ENCODE measurements at places on chromosomes 3 and 15.

GRCh38 chr3:113825090-113825489 is 13.5 kb upstream of the GRAMD1C start:
- no peak for DNase-seq

DNA sequence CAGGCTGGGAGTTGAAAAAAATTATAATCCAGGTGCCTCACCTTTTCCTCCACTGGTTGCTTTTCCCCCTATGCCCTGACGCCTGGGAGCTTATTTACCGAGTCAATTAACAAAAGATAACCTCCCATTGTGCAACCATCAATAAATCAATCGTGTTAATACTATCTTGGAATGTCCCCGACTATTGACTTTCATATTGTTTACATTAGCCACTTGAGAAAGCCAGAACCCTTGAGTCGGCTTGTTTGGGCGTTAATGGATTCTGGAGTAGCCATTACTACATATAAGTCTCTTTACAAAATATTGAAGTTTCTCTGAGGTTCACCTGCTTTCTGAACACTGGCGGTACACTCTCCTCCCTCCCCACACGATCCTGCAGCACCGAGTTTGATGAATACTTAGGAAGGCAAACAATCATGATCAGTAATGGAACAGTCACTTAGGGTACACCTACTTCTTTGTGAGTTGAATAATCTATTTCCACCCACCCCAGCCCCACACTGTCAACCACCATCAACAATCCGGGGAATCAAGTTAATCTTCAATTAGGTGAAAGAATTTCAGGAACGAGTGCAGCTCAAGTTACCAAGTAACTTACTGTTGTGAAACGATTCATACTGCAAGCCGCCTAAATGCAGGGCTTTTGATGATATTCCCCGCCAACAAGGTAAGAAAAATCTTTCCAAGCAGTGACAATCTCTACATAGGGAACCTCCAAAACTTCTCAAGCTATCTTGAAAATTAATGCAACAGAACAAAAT is 159.3 kb upstream of the NR2F2 start:
- peak; percentile 59 for DNase-seq

GRCh38 chr3:120438665-120439370 is 12.0 kb downstream of the FSTL1 start:
- peak; percentile 75 for DNase-seq

GRCh38 chr3:193826159-193826795 is 233.3 kb downstream of the OPA1 start:
- DNase-seq, result no peak

DNA sequence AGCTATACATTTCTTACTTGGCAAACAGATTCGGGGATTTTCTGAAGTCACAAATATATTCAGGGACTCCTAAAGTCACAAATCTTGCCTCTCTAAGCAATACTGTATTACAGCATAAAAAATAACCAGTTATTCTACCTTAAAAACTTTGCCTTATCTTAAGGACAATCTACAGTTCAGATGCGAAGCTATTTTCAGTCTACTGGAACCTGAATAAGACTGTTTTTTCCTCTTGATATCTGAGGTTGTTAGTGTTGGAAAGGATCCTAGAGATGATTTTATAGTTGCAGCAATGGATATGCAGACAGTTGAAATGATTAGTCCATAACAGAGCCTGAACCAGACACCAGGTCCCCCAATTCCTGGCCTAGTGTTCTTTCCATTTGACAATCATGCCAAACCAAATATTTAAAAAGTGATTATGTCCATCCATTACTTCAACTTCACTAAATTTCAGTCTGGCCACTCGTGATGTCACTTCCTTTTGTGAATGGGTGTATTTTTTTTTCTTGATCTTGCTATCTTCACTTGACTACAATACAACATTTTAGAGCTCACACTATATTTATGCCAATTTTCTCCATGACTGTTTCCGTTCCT is 1.8 kb downstream of the HDGFL3 start:
- DNase-seq, result no peak

DNA sequence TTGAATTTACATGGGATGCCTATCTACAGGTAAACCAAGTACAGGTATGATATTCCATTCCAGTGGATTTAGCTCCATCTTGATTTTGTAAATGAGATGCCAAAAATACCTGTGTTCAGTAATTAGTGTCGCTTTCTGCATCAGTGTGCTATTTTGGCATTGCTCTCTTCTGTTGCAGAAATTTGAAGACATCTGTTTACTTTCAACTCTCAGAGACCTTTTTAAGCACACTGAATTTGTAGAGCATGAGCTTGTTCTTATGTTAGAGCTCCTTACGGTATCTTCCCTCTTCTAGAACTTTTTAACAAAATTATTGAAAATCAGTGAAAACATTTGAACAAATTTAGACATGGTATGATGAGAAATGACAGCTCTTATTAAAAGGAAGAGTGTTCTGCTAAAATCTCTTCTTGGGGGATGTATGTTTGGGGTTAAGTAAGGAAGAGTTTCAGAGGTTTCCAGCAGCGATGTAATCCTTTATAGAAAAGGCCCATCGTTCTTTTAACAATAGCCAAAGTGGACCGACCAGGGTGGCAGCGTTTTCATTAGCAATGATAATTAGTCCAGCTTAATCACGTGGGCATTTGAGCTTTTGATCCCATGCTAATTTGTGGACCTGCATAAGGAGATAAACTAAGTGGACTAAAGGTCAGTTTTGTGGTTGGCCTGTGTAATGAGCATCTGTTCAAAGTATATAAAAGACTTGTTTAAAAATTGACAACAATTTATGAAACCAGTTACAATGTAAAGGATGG is 385.4 kb downstream of the PTPRG start:
- DNase-seq, result no peak

- DNase-seq, result no peak
Measured at GRCh38 chr3:187567661-187568121, 102.5 kb downstream of the SST start.

GRCh38 chr3:16378920-16379319 is 113.9 kb downstream of the OXNAD1 start:
- DNase-seq, result no peak

- no peak for DNase-seq
Measured at GRCh38 chr3:12948891-12949711, 107.7 kb upstream of the RPL32 start.

DNA sequence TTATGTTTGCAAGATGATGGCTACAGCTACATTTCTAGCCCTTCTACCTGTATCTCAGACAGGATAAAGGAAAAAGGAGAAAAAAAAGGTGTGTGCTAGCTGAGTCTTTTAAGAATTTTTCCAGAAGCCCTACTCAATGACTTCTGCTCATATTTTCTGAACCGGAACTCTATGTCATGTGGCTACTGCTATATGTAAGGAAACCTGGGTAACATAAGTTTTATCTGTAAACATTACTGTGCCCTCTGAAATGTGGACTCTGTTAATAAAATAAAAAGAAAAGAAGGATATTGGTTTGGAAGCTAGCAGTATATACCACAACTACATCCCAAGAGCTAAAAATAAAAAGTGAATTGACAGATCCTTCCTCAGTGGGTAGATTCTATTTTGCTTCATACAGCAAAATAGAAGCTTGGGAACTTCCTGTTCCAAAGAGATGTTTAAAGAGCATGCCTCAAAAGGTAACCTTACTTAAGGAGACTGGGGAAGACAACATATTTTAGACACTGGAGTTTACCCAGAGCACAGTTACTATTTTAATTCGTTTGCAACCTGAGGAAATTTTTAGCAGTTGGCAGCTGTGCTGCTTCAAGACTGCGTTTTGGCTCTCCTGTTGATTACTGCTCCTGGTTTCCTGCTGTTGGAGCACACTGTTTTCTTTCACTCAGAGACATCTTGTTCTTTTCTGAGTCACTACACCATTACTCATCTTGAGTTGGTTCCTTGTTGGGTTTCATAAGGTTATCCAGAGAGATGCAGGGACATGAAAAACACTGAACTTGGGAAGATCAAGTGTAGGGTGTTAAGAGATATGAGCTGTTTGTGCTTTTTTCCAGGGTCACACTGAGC is 280.7 kb downstream of the NFKBIZ start:
- peak; percentile 21 for DNase-seq

- DNase-seq, result no peak
Measured at GRCh38 chr15:94196531-94196930, 34.8 kb upstream of the MCTP2 start.

DNA sequence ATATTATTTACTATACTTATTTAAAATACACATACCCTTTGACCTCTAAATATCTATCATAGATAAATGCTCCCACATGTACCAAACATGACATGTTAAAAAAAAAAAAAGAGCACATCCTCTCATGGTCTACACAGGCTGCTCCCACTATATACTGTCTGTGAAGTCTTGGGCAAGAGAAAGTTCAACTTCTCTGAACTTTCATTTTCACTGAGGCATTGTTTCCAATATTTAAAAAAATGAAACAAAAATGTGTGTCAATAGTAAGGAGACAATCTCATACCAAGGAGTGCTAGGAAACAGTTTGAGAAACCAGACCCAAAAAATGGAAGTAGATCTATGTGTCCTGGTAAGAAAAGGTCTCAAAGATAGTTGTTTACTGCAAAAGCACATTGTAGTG is 29.3 kb downstream of the SLC4A7 start:
- no peak for DNase-seq

DNA sequence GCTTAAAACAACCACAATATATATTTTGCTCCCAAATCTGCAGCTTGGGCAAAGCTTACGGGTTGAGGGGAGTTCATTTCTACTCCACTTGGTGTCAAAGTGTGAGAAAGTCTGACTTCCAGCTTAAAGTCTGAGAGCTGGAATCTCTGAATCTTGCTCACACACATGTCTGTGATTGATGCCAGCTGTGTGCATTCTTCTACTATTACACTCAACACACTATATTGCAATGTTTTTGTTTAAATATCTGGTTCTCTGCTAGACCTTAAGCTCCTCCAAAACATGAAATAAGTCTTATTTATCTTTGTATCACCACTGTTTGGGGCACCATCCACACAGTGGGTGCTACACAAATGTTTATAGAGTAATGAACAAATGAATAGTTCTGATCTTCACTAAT is 36.7 kb upstream of the SECISBP2L start:
- DNase-seq, result no peak

GRCh38 chr15:80457896-80458295 is 53.7 kb downstream of the ARNT2 start:
- DNase-seq, result no peak

GRCh38 chr3:17730318-17730967 is 12.0 kb downstream of the TBC1D5 start:
- no peak for DNase-seq

GRCh38 chr3:148042663-148043445 is 633.7 kb downstream of the ZIC1 start:
- no peak for DNase-seq

GRCh38 chr3:53890726-53891475 is 758 bp downstream of the SELENOK start:
- peak; percentile 20 for DNase-seq

DNA sequence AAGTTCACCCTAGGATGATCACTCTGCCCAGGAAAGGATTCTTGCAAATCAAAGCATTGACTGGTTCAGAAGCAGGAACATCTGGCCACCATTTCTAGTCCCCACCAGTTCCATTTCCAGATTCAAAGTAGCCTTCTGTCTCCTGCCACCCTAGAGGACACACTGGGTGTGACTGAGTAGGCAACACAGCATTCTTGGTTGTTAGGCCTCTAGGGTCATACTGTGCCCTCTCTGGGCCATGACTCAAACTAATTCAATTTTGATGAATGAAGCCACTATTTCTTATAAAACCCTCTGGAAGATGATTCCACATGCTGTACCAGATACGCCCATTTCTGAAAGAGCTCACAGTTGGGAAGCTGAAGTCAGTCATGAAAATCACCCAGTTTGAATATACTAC is 69.7 kb downstream of the WDR76 start:
- no peak for DNase-seq

- DNase-seq, result no peak
Measured at GRCh38 chr3:189275852-189276251, 104.1 kb downstream of the TPRG1 start.

DNA sequence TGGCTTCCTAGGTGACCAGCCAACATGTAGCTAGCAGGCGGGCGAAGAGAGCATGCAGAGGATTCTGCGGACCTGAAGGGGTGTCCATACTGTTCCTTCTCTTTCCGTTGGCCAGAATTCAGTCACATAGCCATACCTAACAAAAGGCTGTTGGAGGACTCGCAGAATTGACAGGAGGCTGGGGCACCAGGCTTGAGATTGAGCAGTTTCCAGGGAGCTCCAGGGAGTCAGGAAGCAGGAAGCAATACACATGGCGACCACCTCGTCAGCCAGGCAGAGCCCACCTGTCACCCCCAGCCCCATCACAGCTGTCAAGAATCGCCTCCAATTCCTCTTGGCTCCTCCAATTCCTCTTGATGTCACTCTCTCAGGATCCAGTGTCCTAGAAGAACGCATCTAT is 13.2 kb upstream of the DNAJA4 start:
- no peak for DNase-seq

- no peak for DNase-seq
Measured at GRCh38 chr15:48865370-48866079, 12.4 kb upstream of the EID1 start.

DNA sequence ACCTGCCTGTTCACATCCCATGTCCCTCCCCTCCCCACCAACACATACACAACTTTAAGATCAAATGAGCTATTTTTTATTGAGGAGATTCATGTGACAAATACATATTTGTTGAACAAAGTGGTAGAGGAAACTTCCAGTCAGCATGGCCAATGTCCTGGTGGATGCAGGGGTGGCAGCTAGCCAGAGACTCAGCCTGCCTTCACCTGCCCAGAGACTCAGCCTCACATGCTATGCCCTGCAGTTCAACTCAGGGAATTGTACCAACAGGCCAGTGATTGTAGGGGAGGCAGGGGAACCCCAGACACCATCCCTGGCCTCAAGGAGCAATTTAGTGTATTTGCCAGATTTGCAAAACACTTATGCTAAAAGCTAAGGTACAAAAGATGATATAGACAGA is 136.6 kb downstream of the OPA1 start:
- no peak for DNase-seq

DNA sequence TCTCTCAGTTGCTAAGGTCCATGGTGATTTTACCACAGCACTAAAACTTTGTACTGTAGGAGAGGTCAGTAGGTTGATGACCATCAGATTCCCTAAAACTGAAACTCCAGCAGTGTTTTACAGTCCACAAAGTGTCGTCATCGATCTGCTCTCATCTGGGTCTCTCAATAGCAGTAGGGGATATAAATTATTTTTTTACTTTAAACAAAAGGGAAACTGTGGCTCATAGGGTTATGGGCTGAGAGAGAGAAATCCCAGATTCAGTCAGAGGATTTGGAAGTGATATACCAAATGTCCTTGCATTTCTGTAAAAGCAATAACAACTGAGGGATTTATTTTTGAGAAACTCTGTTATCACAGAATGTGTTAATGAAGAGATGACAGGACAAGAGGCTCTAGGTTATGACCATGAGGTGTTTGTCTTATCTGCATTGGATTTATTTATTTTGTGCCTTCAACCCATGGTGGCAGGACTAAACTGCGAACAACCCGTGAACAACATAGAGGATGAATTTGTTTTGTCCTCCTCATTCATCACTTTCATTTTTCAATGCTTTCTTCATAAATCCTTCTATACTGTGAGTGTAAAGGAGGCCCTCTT is 869.7 kb downstream of the OTOL1 start:
- DNase-seq, result no peak

DNA sequence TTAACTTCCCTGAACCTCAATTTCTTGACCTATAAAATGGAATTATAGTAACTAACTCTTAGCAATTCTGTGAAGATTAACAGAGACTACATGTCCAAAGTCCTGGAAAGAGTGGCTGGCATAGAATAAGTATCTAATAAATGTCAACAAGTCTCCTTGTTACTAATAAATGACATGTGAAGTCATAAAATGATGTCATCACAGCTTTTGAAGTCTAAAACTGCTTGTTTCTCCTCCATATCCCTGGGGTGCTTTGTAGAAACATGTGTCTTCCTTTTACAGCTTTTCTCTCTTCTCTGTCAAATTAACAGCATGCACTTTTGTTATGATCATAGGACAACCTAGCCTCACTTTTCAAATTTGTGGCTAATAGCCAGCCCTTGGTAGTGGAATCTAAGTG is 510.2 kb downstream of the NTRK3 start:
- no peak for DNase-seq

Data from mucosa of gallbladder (tissue), 1 donor.